ENCODE measurements at places on chromosomes 12 and 14.

- DNase-seq, result no peak
These were observed 163.2 kb upstream of the CCDC198 start for GRCh38 chr14:57656853-57657252.

DNA sequence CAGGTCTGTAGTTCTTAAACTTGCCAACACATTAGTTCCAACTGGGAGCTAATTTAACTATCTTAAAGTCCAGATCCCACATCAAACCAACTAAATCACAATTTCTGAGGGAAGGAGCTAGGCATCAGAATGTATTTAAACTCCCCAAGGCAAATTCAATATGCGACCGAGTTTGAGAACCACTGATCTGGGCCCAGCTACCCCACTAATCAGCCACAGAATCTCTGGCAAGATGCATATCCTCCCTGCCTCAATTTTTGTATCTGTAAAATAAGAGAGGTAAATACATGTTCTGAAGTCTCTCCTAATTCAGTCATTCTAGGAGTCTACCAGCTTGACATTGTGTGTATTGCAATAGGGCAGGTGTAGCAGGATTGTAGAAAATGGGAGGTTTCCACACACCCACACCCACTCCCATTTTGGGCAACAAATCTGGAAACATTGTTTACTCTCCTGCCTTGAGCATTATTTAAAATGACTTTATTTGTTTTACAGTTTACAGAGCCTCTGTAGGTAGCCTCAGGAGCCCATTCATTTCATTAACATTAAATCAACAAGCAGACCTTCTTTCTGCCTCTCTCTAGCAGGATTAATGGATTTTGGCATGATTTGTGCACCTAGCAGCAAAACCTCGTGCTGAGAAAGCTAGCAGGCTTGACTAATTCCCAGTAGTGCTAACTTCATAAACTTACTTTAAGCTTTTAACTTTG is 15.6 kb downstream of the LGR5 start:
- DNase-seq, result no peak

- DNase-seq, result no peak
These were observed 22.4 kb downstream of the DENND5B start for GRCh38 chr12:31568498-31568897.

DNA sequence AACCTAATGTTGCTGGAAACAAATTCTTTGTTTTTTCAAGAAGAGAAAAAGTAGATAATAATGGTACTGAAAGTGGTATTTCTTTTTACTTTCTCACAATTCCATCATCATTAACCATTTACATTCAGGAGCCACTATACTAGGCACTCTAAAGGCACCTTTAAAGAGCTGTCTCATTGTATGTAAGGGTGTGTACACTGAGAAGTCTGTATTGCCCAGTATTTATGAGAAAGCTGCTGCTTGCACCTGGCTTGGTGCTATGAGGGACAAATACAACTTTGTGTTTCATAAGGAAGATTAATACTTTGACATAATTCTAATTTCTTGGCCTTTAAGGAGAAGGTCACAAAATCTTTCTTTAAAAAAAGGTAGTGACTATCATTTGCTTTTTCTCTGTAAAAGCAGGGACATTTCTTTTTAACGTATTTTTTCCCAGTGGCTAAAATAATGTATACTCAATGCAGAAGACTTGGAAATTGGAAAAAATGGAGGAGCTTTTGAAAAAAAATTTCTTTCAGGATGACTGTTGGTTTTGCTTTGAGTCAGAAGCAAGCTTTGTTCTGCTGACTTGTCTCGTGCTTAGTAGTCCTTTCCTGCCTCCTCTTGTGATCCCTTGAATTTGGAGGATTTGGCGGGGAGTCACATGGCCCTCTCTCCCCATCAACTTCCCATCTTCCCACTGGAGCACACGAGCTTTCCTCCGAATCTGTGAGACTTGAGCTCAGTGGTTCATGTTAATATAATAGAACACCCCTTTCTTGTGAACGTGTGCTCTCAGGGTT is 50.1 kb downstream of the RASSF3 start:
- no peak for DNase-seq

DNA sequence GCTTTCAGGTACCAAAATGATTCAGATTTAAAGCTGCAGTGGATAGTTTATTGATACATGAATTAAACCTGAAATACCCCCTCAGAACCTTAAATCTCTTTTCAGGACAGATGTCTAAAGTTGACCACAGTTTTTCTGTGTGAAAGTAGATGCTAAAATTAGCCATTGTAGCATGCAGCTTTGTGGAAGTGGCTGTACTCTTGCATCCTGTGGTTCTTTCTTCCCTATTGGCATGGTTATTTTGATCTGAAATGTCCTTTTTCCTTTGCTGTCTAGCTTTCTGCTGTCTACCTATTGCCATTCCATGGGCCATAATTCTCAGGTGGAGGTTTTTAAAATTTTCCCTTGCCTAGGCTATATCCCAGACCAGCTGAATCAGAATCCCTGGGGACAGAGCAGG is 455.6 kb downstream of the ZFP36L1 start:
- DNase-seq, result peak; percentile 32

GRCh38 chr12:1581973-1582708 is 12.2 kb downstream of the FBXL14 start:
- no peak for DNase-seq

DNA sequence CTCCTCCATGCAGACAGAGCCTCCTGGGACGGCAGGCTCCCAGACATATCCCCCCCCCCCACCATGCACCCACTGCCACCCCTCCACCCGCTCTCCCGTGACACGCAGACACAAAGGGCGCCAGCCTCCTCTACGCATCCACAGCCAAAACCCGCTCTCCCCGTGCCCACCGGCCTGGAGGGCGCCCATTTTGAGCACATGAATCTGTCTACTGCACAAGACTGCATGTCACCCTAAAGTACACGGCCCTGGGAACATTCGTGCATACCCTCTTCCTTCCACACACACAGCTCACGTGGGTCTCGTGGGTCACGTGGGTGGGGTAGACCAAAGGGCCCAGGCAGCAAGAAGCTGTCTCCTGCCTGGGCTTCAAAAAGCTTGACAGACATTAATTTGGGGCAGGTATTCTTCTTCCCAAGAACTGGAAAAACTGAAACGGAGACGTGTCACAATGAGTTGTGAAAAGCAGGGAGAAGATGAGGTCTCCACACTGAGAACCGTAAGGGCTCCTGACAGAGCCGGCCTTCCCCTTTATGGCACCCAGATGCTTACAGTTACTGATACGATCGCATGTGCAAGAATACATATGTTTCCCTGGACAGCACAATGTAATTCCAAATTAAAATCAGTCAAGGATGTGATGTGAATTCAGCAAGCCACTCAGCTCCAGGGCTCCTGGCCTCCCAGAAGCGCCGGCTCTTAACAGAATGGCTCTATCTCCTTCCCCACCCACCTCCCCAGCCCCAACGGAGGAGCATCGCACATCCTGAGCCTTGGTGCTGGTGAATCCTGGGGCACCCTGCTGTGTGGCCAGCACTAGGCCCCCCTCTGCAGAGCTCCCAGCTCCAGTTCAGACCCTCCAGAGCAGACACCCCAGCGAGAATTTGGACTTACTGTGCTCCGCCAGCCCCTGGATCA is 1.9 kb downstream of the TGFB3 start:
- no peak for DNase-seq

GRCh38 chr12:51028813-51029150 is 2.6 kb upstream of the SLC11A2 start:
- DNase-seq, result no peak

- no peak for DNase-seq
These were observed 101.5 kb upstream of the SLCO1C1 start for GRCh38 chr12:20593611-20594010.

DNA sequence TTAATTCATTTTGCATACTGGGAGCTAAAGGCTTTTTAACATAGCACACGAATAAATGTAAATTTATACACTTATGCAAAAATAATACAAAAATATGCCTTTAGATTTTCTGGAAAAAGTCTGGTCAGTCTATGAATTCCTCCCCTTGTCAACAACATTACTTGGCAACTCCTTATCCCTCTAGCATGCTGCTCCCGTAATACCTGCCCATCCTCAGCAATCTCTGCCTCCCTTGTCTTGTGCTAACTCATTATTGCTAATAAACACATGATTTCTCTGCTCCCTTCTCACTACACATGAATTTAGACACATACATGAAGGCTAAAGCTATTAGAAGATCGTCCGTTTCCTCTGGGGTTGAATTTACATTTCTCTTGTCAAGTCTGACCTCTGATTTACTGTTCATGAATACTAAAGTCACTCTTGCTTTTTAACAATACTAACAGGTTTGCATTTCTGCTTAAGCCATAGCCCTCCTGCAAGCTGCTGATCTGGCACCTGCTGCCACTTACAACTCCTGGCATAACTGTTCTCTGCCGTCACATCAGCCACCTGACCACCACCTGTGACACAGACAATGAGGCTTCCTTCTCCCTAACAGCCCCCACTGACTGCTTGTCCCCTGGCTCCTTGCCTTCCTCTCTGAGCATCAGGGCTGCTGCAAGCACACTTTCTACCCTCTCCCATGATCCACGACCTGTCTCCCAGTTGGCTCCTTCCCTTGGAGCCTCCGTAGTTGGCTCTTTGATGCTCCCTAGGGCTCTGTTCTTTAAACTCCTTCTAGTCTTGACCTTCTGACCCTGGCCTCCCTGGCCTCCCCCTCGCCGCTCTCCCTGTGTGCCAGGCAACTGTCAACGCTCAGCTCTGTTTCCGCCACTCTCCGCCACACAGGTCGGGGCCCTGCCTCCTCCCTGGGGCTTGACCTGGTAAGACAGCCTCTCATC is 177.6 kb downstream of the CALM1 start:
- no peak for DNase-seq

DNA sequence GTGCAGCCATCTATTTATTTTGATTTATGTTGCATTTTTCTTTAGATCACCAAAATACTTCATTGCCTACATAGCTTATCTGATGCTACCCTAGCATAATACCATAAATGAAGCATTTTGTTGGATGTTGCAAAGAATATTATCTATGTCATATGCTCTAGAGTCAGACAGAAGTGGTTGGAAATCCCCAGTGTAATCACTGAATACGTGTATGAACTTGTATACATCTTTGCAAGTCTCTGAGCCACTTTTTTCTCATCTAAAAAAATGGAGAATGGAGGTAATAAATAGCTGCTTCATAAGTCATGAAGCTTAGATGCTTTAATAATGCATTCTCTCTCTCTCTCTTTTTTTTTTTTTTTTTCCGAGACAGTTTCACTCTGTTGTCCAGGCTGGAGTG is 18.5 kb downstream of the EVL start:
- no peak for DNase-seq

GRCh38 chr12:24482044-24482443 is 466.9 kb downstream of the BCAT1 start:
- no peak for DNase-seq

DNA sequence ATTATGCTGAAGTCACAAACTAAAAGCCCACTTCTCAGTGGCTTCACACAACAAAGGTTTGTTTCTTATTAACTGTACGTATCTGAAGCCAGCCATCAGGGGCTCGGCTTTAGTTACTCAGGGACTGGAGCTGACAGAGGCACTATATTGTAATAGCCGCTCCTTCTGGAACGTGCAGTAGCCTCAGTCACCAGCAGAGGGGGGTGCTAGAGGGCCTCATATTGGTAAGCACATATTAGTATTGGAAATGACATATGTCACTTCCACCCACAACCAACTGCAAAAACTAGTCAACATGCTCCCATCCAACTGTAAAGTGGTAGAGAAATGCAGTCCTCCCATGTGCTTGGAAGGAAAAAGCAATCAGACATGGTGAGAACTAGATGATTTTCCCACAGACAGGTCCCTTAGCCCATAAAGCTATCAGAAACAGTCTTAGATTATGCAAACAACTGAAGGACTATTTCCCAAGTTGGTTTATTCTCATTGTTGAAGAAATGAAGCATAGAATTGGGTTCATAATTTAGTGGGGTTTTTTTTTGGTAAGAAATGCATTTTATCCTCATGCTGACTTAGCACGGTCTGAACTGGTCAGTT is 183.6 kb upstream of the G2E3 start:
- peak; percentile 70 for DNase-seq

GRCh38 chr12:76030341-76031080 is 1.1 kb downstream of the PHLDA1 start:
- peak; percentile 21 for DNase-seq

- DNase-seq, result no peak
These were observed 97.8 kb downstream of the LGMN start for GRCh38 chr14:92650581-92651105.

DNA sequence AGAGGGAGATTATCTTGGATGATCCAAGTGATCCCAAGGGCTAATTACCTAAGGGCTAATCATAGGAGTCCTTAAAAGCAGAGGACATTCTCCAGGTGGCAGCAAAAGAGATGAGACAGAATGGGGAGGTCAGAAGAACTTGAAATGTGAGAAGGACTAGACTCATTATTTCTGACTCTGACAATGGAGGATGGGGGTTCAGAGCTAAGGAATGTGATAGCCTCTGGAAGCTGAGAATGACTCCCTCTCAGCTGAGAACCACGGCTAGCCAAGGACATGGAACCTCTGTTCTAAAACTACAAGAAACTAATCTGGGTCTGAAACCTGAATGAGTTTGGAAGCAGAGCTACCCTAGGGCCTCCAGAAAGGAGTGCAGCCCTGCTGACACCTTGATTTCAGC is 35.6 kb upstream of the ANKS1B start:
- no peak for DNase-seq

DNA sequence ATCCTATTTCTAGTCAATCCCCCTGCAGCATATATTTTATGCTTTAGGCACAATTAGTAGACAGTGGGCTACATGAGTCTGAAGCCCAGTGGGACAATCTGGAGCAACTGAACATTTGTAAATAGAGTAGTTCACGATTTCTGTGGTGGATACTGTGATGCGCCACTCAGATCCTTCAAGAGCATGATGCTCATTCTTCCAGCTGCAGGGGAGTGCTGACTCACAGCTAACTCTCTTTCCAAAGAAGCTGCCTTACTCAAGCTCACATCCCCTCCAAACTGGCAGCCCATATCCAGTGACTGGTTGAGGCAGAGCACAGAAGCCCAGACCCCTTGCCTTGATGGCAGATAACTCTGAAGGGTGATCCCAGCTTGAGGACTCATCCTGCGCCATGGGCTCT is 224.2 kb upstream of the EEA1 start:
- DNase-seq, result no peak

- DNase-seq, result no peak
These were observed 35.8 kb upstream of the PPP1R13B start for GRCh38 chr14:103883263-103883523.

- no peak for DNase-seq
These were observed 50.0 kb downstream of the PTPRO start for GRCh38 chr12:15372352-15372751.

DNA sequence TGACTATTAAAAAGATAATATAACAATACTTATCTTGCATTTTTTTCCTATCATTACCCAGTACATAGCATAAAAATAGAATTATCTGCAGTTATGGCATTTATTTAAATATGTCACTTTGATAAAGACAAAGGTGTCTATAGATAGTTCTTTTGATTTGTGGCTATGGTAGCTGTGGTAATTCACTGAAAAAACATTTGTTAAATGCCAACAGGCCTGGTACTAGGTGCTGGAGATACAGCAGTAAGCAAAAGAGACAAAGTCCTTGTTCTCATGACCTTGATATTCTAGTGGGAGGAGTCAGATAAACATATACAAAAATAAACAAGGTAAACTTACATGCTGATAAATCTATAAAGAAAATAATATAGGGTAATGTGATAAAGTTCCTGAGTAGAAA is 44.7 kb downstream of the INSM2 start:
- DNase-seq, result no peak

GRCh38 chr12:110937104-110937641 is 16.8 kb upstream of the MYL2 start:
- DNase-seq, result peak; percentile 75
